ENCODE measurements at places on chromosomes 11 and 22. TPM values are rescaled to one million over a fixed set of nuclear protein-coding genes. Genes with fewer than 3 reads are reported as not detected.

DNA sequence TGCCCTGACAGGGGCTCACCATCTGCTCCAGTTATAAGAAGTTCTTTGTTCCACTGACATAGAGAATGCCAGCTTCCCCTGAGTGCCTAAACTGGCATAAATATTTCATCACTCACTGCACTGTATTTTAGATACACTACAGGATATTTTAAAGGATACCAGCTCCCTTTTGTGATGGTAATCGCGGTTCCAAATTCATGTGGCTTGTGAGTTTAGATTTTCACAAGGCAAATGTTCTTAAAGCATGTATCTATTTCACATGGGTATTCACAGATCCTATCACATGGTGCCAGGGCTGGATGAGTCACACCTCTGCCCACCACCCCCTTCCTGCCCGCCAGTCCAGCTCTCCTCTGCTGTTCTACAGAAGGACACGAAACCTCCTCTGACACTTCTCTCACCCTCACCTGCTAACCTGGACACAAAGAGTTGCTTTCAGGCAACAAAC, 105.5 kb downstream of the KCNC1 start:
- DNase-seq: no peak

DNA sequence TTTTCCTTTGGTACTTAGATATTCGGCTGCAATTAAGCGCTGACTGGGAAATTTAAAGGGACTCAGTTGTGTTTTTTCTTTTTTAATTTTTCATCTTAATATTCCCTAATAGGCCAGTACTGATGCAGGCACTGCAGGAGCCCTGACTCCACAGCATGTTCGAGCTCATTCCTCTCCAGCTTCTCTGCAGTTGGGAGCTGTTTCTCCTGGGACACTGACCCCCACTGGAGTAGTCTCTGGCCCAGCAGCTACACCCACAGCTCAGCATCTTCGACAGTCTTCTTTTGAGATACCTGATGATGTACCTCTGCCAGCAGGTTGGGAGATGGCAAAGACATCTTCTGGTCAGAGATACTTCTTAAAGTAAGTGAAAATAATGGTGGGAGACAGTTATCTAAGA, 3.8 kb downstream of the YAP1 start:
- DNase-seq: no peak

DNA sequence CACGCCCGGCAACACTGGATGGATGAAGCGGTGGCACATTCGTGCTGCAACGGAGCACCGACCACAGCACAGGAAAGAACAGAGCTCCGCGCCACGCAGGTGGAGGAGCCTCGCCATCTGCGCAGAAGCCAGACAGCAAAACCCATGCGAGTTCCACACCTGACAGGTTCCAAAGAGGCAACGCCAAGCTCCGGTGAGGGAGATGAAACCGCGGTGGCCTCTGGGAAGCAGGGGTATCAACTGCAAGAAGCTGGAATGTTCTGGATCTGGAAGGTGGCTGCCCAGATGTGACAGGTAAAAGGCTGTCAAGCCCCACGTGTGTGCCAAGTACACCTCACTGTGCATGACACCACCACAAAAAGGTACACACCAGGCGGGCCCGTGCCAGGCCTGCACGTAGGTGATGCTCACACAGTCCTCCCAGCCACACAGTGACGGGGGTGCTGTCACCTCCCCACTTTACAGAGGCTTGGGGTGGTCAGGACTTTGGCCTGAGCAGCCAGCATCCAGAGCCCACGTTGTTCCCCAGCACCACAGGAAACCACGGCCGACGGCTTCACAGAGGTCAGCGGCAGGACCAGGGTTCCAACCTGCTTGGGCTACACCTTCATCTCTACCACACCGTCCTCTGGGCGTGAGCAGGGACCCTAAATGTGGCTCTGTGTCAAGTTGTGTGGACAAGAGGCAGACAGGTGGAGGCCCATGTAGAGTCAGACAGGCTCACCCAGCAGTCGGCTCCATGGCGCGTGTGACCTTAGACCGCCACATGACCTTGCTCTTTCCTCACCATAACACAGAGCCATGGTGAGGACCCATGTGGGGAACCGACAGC, 19.7 kb upstream of the EFCAB6 start:
- DNase-seq: no peak

GRCh38 chr11:72635933-72636332, 38.3 kb downstream of the PDE2A start:
- DNase-seq: no peak

DNA sequence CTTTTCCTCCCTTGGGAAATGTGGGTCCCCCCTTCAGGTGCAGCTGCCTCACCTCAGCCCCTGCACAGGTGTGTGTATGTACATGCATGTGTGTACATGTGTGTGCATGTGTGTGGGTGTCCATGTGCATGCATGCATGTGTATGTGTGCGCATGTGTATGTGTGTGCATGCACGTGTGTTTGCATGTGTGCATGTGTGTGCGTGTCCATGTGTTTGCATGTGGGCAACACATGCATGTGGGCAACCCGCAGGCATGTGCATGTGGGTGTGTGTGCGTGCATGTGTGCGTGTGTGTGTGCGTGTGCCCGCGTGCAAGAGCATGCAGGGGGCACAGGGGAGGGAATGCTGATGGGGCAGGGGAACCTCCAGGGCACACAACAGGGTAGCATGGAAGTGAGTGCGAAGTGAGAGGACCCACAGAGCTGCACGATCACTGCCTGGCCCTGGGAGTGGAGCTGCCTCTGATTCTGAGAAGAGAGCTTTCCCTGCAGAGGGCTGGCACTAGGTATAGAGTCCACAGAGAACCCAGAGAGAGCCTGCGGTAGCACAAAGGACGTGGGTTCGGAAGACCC, 14.6 kb upstream of the BAIAP2L2 start:
- no peak for DNase-seq

DNA sequence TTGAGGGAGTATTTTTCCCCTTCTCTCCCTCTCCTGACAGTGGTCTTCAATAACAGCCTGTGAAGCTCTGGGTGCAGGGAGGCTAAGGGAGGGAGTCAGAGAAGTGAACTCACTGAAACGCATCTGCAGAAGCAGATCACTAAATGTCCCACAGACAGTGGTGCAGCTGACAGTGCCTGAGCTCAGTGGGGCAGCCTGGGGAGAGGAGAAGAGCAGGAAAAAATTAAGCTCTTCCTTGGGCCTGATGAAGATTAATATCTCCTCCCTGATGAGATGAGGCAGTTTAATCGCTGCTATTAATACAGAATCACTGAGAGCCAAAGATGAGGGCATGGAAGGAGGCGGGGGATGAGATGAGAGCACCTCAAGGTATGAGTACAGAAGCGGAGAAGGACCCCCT, 180.8 kb downstream of the LARGE1 start:
- no peak for DNase-seq

DNA sequence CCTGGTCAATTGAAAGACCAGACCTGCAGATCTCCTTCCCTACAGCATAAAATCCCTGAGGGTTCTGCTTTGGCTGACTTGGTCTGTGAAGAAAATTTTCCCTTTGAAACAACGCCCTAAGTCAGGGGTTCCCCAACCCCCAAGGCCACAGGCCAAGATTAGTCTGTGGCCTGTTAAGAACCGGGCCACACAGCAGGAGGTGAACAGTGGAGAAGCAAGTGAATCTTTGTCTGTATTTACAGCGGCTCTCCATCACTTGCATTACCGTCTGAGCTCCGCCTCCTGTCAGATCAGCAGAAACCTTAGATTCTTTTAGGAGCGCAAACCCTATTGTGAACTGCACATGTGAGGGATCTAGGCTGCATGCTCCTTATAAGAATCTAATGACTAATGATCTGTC, 38.2 kb downstream of the CCDC83 start:
- no peak for DNase-seq

GRCh38 chr11:109808569-109808968, 284.6 kb upstream of the ZC3H12C start:
- no peak for DNase-seq

DNA sequence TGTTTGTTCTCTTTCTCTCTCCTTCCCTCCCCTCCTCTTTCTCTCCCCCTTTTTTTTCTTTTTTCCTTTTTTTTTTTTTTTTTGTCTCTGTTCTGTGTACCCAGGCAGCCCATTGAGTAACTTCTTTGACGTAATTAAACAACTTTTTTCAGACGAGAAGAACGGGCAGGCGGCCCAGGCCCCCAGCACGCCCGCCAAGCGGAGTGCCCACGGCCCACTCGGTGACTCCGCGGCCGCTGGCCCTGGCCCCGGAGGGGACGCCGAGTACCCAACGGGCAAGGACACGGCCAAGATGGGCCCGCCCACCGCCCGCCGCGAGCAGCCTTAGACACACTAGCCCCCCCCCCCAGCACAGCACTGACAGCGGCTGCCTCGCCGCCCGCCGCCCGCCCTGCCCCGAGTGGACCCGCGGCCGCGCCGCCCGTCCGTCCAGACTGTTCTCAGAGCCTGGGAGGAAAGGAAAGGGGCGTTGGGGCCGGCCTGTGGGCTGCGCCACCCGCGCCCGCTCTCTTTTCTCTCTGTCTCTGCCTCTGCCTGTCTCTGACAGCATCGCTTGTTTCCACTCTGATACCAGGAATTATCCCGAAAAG, 26.1 kb downstream of the MOB2 start:
- no peak for DNase-seq

DNA sequence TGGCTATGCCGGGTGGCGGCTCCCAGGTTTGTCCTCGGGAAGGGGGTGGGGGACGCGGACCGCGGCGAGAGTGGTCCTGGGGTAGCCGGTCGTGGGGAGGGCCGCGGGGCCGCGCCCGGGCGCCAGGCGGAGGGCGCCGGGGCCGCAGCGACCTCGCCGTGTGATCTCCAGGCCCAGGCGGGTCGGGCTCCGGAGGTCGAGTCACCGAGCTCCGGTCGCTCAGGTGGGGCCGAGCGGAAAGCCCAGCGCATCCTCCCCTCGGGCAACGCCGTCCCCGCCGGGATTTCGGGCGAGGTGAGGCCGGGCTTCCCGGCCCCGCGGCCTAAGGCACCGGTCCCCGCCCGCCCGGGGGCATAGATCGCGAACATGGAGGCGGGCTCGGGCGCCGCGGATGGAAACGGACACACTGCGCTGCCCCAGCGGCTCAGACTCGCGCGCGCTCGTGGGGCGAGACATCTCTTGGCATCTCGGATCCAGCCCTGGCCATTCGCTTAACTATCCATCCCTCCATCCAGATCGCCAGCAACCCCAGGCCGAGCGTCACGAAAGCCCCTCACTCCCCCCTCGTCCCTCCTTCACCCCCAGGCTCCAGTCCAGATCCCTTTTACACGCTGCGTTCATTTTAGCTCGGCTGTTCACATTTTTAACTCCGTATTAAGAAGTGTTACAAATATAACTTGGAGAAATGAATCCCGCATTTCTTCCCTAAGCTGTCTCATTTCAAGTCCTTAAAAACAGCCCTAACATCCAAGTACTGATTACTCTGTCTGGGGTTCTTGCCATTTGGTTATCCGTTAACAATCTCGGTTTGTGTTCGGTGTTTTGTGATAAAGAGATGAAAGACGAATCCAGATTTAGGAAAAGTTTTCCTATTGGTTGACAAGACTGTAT, 460 bp downstream of the ZC3H12C start:
- no peak for DNase-seq

GRCh38 chr22:44355716-44356070, 42.9 kb upstream of the SHISAL1 start:
- DNase-seq: no peak

DNA sequence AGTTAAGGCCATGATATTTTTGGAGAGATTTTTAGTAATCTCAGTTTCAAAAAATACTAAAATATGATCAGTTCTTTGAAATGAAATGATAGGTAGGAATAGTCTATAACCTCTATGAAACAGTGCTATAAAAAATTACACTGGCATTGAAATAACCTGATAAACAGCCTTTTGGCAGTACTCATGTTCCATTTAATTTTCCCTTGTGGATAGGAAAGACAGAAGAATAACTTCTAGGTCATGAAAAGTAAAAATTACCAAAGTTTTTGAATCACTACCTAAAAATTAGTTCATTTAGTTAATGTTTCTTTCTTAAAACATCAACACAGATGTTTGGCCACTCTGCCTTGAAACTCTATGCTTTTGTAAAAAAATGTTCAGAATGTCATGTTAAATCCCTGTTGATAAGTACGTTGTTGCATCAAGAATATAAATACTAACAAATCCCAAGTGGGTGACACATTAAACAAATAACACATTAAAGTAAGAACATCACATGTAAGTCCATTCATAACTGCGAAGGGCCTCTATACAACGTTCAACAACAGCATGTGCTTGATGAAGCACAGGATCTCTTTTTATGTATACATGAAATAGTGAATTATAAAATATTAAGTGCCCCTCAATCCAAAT, 290.2 kb downstream of the SWAP70 start:
- peak; percentile 38 for DNase-seq

- DNase-seq: no peak
These were observed 1.6 kb upstream of the TMEM109 start for GRCh38 chr11:60912223-60912850.

DNA sequence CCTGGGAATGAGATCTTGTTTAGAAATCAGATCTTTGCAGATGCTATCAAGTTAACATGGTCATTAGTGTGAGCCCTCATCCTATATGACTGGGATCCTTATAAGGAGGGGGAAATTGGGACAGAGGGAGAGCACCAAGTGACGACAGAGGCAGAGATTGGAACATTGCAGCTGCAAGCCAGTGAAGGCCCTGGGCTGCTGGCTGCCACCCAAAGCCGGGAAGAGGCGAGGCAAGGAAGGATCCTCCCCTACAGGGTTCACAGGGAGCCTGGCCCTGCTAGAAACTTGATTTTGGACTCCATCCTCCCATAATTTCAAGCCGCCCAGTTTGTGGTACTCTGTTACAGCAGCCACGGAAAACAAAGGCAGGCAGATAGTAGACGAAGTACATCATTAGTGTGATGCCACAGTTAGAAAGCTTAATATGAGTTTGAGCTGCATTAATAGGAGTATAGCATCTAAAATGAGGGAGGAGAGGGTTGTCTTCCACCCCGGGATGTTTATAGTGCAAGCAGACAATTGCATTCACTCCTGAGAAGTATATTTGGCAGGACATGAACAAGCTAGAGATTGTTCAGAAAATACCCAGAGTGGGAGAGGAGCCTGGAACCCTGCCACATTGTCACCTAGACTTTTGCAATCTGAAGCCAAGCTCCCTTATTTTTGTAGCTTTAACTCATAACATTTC, 56.8 kb upstream of the CLMP start:
- DNase-seq: no peak

Gene VWCE
- 0.30 TPM for total RNA-seq

Gene TEX12
- total RNA-seq: not detected

Gene DNAJB7
- not detected for total RNA-seq

Gene A4GALT
- 10.4 TPM for total RNA-seq

Gene MYBPC3
- total RNA-seq: not detected

Gene IL10RA
- total RNA-seq: 0.35 TPM

Gene CTSF
- total RNA-seq: 9.0 TPM

Gene C22orf15
- not detected for total RNA-seq

Gene PC
- 25.5 TPM for total RNA-seq

Gene PHLDA2
- total RNA-seq: 7.7 TPM

Gene UPK3A
- total RNA-seq: not detected

Gene FBLN1
- total RNA-seq: 3.9 TPM

Gene PANX3
- total RNA-seq: not detected

Gene FAM180B
- not detected for total RNA-seq

Gene F2
- not detected for total RNA-seq
